ENCODE measurements at places on chromosomes 5 and 9.

DNA sequence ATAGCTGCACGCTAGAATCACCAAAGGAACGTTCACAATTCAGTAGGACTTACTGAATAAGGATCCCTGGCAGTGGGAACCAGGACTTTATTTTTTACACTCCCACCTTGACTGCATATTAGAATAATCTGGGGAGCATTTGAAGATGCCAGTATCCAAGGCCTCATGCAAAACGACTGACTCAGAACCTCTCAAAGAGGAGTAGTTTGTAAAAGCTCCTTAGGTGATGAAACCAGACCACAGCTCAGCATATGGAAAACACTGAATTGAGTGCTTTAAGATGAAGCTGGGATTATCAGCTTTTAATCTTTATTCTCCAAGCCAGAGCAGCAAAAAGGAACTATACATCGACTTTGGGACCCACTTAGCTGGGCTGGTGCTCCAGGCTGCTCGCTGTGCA is 288.3 kb downstream of the MLLT3 start:
- no peak for DNase-seq

GRCh38 chr5:59095480-59095879 is 512.6 kb downstream of the RAB3C start:
- DNase-seq, result no peak

- DNase-seq, result no peak
These were observed 76.8 kb downstream of the MRPL36 start for GRCh38 chr5:1722877-1723276.

GRCh38 chr9:129081388-129081904 is 535 bp downstream of the DOLPP1 start:
- DNase-seq, result no peak

GRCh38 chr9:130680836-130681768 is 12.5 kb upstream of the EXOSC2 start:
- peak; percentile 72 for DNase-seq

- DNase-seq, result peak; percentile 57
These were observed 127.4 kb downstream of the BARX1 start for GRCh38 chr9:93827545-93828330.

DNA sequence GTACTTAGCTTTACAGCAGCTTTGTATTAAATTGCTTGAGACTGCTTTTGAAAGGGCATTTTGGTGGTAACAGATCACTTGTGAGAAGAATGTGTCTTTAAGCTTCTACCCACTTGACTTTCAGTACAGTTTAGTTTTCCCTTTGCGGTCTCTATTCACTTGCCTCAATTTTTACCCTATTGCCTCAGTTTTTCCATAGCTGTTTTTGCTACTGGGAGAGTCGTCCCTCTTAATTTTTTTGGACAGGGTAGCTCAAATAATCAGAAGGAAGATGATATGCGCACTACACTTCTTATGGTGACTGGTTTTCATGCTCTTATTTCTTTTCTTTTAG is 18.8 kb downstream of the UGCG start:
- no peak for DNase-seq

GRCh38 chr5:465591-466403 is 22.8 kb downstream of the EXOC3 start:
- DNase-seq, result no peak

DNA sequence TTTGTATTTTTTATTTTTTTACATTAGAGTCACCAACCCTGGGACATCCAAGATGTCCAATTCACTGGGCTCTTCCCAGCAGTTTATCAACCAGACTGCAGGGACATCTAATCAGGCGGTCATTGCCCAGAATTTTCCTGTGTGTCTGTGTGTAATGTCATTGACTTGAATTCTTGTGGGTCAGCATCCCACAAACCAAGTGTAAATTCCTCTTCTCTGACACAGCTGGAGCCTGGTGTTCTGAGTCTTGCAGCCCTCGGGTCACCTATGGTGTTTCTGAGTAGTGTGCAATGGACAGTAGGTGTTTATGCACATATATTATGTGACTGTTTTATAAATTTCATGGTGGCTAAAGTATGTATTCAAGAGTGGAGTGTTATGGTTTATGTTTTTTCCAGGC is 815.7 kb downstream of the SEMA5A start:
- DNase-seq, result no peak

DNA sequence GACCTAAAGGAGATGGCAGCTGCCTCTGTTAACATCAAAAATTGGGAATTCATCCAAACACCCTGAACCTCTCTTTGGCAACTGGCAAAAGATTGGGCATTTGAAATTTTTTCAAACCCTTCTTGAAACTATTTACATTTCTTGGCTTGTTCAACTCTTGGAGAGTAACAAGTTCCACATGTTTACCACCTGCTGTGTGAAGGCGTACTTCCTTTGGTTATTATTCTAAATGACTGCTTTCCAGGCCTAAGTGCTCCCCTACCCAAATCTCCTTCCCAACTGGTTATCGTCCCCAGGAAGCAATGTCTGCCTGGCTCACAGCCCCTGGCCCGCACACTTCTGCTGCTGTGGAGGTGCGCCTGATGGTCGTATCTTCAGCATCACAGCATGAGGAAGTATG is 422.7 kb downstream of the DMAC1 start:
- no peak for DNase-seq

- DNase-seq, result no peak
These were observed 45.4 kb downstream of the FGF18 start for GRCh38 chr5:171464829-171465228.

DNA sequence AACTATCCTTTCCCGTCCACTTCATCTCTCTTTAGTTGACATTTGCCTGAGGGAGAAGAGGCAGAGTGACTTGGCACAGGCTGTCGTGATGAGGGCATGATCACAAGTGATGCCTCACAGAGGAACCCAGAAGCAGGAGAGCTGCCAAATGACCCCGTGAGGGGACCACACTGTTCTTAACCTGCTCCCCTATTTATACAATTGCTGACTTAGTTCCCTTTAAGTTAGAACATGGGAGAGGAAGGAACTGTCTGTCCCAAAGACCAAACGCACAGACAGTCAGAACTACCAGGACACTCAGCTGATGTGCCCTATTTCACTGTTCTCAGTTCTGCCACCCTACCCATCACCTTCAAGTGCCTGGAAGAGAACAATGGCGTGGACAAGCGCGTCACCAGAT is 73.7 kb downstream of the SLC1A3 start:
- no peak for DNase-seq

GRCh38 chr5:10173716-10174115 is 76.0 kb downstream of the ATPSCKMT start:
- DNase-seq, result no peak

DNA sequence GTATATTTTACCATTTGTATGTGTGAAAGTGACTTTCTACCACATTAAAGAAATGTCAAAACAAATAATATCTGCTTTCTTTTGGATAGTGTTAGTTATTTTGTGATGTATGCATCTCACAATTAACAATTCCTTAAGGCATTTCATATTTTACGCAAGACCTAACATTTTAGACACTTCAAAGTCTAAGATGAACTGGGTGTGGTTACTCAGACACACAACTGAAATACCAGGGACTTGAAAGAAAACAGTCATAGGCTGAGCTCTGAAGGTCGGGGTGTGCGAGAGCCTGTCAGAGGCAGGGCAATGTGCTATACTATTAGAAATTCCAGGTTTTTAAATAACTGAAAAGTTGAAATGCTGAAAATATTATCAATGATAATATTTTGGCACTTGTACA is 44.5 kb upstream of the ZNF622 start:
- DNase-seq, result no peak

GRCh38 chr9:34628656-34629490 is at the start of gene ARID3C:
TSS of gene ARID3C (minus strand) at chr9:34629066. CDS start at chr9:34628014, 1,052 bp downstream.
- peak; percentile 55 for DNase-seq

DNA sequence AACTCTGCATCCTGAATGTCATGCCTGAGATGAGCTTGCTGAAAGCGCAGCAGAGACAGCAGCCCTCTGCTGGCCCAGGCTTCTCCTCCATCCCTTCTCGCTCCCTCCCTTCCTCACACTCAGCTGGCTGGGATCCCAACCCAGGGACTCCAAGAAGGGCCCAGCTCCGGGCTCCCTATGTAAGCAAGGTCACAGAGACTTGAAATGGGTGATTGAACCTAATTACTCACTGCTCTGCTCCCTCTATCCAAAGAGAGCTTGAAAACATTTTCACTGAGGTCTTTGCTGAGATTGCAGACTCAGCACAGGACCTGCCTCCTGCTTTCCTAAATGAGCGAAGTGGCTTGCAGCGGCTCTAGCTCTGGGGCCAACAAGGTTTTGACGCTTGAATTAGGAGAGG is 42.8 kb downstream of the RAPGEF1 start:
- DNase-seq, result no peak

- DNase-seq, result no peak
These were observed 110.3 kb downstream of the ARRDC3 start for GRCh38 chr5:91272858-91273257.

DNA sequence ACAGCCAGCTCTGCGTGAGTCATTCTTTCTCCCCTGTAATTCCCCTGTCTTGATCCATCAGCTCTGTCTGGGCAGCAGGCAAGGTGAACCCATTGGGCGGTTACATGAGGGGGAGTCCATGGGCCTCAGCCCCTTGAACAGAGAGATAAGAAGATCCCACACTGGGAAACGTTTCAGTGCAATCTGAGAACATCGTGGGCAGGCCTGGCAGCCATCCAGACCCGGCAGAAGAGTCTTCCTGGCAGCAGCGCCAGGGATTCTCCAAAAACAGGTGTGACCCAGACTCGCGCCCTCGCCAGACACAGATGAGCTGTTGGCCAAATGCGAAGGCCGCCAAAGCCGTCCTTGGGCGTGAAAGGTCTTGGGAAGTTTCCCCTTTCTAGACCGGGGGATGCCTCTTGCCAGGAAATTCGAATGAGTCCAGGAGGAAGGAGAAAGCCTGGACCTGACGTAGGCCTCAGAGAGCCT is 6.4 kb upstream of the SLC12A7 start:
- DNase-seq, result no peak

DNA sequence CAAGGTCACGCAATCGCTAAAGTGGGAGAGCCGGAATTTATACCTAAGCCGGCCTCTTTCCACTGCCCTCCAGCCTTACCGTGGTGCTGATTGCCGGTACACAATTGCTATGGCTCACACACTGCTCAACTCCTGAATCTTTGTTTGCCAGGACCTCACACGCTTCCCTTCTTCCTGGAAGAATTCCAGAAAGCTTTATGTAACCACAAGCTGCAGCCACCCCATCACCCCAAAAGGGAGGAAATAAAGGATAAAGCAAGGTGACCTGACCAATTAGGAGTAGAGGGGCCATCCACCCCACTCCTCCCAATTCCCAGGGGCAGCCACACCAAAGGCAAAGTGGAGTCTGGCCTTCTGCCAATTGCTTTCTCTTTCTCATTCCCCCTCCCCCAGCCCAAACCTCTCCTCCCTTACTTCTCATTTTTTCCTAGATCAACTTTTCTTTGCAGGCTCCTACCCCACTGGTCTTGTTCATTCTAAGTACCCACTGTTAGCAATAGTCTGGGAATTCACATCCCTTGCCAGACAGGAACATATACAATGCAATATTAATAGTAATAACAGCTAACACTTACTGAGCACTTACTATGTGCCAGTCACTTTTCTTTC is 18.0 kb upstream of the CDC23 start:
- no peak for DNase-seq

DNA sequence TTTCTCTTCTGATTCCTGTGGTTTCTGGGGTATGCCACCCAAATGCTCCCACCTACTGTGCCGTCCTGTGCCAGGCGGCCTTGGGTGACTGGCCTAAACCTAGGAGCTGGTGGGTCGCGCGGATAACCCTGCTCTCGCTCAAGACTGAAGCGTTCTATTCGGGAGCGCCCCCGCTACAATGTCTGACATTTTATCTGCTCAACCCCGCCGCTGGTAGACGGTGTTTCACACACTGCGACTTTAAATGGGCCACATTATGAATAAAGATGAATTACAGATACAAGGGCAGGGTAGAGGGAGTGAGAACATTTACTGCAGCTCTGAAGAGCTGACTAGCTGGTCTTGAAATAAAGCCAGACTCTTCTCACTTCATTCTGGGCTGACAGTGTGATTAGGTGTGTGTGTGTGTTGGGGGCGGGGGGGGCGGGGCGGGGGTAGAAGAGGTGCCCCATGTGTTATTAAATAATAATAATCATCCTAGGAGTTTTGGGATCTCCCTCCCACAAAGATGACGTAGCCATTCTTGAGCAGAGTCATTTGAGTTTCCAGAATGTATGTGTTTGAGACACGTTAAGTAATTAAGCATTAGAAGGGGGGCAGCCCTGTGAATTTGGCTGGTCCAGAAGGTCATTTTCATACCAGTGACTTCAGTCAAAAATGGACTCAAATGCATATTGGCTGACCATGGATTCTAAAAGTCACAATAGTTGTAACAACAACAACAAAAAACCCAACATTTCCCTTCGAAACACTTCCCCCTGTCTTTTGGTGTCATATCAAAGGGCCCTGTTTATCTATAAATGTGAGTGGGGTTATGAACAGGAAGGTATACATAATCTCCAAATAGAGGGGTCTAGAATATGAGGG is 1.0 kb upstream of the PTCH1 start:
- no peak for DNase-seq

- no peak for DNase-seq
These were observed 50.0 kb upstream of the PPARGC1B start for GRCh38 chr5:149679876-149680809.

- DNase-seq, result no peak
These were observed 7.5 kb downstream of the DIAPH1 start for GRCh38 chr5:141611289-141611688.

DNA sequence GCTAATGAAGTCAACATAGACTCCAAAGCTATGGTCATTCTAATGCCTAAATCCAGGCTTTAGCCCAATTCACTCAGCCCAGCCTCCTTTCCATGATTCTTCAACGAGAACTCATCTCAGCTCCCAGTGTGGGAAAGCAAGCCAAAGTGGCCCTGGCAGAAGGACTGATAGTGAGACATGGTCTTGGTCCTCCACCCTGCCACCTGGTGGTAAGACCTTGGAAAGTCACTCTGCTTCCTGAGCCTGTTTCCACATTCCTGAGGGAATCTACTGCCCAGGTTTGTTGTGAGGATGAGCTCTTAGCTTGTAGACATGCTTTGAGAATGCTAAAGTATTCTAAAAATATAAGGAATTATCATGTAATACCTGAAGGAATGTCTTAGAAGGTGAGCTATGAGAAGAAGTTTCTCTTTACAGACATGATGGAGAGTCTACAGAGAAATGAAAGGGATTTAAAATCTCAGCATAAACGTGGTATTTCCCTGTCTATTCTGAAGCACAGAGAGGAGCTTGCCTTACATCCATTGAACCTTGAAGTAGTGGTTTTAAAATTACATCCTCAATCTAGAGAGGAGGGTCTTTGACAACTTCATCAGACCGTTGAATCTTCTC is 173.5 kb downstream of the TRIM32 start:
- DNase-seq, result peak; percentile 34

GRCh38 chr5:157915638-157916037 is 56.7 kb upstream of the CLINT1 start:
- DNase-seq, result no peak

- DNase-seq, result no peak
These were observed 156.2 kb upstream of the SLC44A1 start for GRCh38 chr9:105087910-105088898.

DNA sequence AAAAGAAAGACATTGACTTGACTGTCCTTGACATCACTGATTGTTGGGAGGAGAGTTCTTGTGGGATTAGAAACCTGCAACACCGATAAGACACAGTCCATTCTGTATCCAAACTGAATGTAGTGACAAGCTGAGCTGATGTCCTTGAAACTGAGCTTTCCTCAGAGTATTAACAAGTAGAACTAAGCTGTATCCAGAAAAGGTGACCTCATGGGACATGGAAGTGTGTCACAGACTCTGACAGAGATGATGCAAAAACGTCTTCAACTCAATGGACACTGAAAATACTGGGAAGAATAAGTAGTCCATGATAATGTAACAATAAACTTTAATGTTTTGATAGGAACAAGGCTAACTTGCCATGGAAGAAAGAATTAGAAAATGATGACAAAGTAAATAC is 690.1 kb downstream of the CDH18 start:
- DNase-seq, result no peak

GRCh38 chr5:29504411-29504810 is 1689.1 kb upstream of the CDH6 start:
- no peak for DNase-seq

All from stimulated activated naive CD8-positive, alpha-beta T cell treated with anti-CD3 and anti-CD28 coated beads, Interleukin-15, Interleukin-2, amounts not matched to agents 100 U/mL and 50 U/mL, for 24 hours (primary cell).